H9 (cell line): ENCODE measurements at places on chromosomes 7 and 10. TPM values are rescaled to one million over a fixed set of nuclear protein-coding genes. Genes with fewer than 3 reads are reported as not detected.

DNA sequence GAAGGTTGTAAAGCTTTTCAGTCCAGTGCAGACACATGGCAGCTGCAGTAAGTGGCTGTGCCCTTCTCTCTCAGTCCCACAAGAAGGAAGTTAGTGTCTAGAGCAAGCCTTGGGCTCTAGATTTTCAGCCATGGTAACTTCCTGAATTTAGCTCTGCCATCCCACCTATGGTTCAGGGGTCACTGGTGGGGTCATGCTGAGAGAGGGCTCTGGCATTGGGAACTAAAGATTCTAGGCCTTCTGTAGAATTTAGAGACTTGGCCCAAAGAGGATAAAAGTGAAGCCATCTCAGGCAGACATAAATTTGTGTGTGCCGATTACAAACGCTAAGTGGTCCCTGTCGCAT is 113.5 kb downstream of the COL13A1 start:
- H3K36me3 ChIP-seq, result no peaks in the 10 kb centered on the region
- no peak for DNase-seq
- no peak overlapping the region for H3K4me3 ChIP-seq
- H3K27ac ChIP-seq, result no peak overlapping the region
- H3K27me3 ChIP-seq, result no peaks in the 10 kb centered on the region

Gene HELLS
- 262 and 291 TPM in 2 replicates for total RNA-seq

GRCh38 chr10:101032637-101033224 is 1.7 kb downstream of the SFXN3 start:
- H3K4me1 ChIP-seq, result 0 out of 2 replicates have a peak, but pooled peaks cover 4% of the 10 kb centered on the region
- DNase-seq, result no peak
- peaks cover 4% of the 10 kb centered on the region; the same call in 1 of the 2 replicates for H3K27me3 ChIP-seq
- H3K36me3 ChIP-seq, result no peaks in the 10 kb centered on the region

DNA sequence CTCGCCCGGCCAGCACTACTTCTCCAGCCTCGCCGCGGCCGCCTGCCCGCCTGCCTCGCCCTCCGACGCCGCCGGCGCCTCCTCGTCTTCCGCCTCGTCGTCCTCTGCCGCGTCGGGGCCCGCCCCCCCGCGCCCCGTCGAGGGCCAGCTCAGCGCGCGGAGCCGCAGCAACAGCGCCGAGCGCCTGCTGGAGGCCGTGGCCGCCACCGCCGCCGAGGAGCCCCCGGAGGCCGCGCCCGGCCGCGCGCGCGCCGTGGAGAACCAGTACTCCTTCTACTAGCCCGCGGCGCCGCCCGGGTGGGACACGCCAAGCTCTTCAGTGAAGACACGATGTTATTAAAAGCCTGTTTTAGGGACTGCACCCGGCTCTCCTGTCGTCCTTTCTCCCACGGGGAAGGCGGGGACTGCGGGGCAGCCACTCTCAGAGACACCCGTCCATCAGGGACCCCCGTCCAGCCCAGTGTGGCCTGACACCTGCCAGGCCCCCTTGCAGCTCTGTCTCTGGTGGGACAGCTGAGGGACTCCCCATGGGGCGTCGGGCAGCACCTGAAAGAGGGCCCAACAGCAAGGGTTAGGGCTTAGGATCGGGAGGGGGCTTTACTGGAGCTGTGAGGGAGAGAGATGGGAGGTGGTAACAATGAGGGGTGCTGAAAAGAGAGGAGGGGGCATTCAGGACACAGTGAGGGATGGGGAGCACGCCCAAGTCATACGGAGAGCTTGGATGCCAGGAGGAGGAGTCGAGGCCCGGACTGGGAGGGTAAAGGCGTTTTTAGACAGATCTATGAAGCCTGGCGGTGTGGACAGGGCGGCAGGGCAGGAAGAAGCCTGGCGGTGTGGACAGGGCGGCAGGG is 34.7 kb downstream of the SPDYE6 start:
- peaks cover 6% of the 10 kb centered on the region; the same call in 1 of the 2 replicates for H3K36me3 ChIP-seq
- H3K4me1 ChIP-seq, result no peaks in the 10 kb centered on the region; the same call in 1 of the 2 replicates
- H3K27ac ChIP-seq, result no peak overlapping the region
- peak; percentile 62 for DNase-seq
- H3K27me3 ChIP-seq, result no peaks in the 10 kb centered on the region

- no peaks in the 10 kb centered on the region for H3K27me3 ChIP-seq
- H3K4me1 ChIP-seq, result no peaks in the 10 kb centered on the region
- peaks cover 82% of the 10 kb centered on the region for H3K36me3 ChIP-seq
Measured at GRCh38 chr7:74236284-74236683, 17.9 kb downstream of the RFC2 start.

- peaks cover 44% of the 10 kb centered on the region for H3K36me3 ChIP-seq
- H3K27ac ChIP-seq, result peak overlapping the region; percentile 17
- H3K4me3 ChIP-seq, result no peak overlapping the region
- H3K4me1 ChIP-seq, result peaks cover 9% of the 10 kb centered on the region
- no peak for DNase-seq
Measured at GRCh38 chr10:74078037-74078436, 72.6 kb downstream of the AP3M1 start.

Gene MKX
- total RNA-seq, result 0.31 and 0.46 TPM in 2 replicates

Gene LIPM
- not detected in 2 replicates for total RNA-seq

GRCh38 chr7:51023547-51023946 is 240.9 kb upstream of the GRB10 start:
- H3K27ac ChIP-seq, result no peak overlapping the region
- no peaks in the 10 kb centered on the region; the same call in 1 of the 2 replicates for H3K4me1 ChIP-seq
- no peaks in the 10 kb centered on the region for H3K27me3 ChIP-seq
- H3K4me3 ChIP-seq, result no peak overlapping the region
- DNase-seq, result no peak

GRCh38 chr7:107668296-107668695 is 7.7 kb downstream of the SLC26A4 start:
- H3K27ac ChIP-seq, result no peak overlapping the region
- H3K4me3 ChIP-seq, result no peak overlapping the region
- H3K27me3 ChIP-seq, result peaks cover 2% of the 10 kb centered on the region; the same call in 1 of the 2 replicates
- no peaks in the 10 kb centered on the region for H3K4me1 ChIP-seq
- no peaks in the 10 kb centered on the region for H3K36me3 ChIP-seq

Gene SYT15
- total RNA-seq, result 0.59 and 0.81 TPM in 2 replicates

DNA sequence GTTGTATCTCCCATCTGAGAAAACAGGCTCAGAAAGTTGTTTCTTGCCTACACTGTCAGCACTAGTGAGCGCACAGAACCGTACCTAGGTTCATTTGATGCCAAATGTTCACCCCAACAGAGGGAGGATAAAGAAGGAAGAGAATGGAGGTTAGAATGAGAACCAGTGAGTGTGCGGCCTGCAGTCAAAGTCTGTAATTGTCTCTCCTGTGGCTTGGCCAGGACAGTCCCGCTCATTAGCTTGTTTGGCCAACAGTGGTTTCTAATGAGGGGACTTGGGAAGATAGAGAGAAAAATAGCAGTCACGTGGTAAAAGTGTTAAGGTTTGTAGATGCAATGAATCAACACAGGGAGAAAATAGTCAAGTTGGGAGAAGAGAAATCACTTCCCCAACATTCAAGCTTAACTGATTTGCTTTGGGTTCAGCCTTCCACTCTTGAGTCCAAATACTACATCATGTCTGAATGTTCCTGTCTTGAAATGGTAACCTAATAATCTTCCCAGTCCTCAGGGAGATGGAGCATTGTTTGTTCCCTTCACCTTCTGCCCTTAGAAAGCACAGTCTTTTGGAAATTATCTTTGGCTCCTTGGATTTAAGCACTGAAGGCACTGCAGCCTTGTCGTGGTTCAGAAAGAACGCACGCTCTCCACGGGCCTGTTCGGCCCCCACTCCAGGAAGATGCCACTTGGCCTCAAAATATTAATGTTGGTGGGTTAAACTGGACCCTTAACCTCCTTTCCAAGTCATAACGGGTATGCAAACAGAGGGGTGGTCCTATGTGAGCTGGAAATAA is 360.4 kb upstream of the ZNF32 start:
- H3K27me3 ChIP-seq, result no peaks in the 10 kb centered on the region
- H3K4me3 ChIP-seq, result no peak overlapping the region
- DNase-seq, result no peak
- H3K4me1 ChIP-seq, result no peaks in the 10 kb centered on the region

DNA sequence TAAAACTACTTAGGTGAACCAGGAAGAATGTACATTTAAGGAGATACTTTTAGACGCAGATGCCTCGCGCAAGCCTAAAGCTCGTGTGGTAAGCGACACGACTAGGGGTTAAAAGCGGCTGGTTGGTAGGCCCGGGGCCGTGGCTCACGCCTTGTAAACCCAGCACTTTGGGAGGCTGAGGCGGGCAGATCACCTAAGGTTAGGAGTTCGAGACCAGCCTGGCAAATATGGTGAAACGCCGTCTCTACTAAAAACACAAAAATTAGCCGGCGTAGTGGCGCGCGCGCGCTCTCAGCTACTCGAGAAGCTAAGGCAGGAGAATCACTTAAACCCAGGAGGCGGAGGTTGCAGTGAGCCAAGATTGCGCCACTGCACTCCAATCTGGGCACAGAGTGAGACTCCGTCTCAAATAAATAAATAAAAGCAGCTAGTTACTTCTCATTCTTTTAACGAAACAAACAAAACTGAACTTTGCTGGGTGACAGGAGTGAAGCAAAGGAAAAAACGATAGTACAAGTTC is 879 bp downstream of the NUDT5 start:
- H3K27ac ChIP-seq, result no peak overlapping the region
- DNase-seq, result no peak
- peaks cover 21% of the 10 kb centered on the region for H3K36me3 ChIP-seq
- H3K27me3 ChIP-seq, result no peaks in the 10 kb centered on the region
- H3K4me1 ChIP-seq, result no peaks in the 10 kb centered on the region
- H3K4me3 ChIP-seq, result peak overlapping the region; percentile 94

DNA sequence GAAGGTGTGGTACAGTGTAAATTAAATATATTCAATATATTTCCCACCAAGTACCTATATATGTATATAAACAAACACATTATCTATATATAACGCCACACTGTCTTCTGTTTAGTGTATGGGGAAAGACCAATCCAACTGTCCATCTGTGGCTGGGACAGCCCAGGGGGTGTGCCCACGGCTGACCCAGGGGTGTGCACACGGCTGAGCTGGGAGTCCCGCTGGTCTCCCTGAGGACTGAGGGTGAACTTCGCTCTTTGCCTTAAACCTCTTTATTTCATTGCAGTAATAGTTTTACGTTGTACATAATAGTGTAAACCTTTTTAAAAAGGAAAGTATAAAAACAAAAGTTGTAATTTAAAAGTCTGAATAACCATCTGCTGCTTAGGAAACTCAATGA is 6.3 kb downstream of the EN2 start:
- no peaks in the 10 kb centered on the region for H3K4me1 ChIP-seq
- no peak overlapping the region for H3K27ac ChIP-seq

DNA sequence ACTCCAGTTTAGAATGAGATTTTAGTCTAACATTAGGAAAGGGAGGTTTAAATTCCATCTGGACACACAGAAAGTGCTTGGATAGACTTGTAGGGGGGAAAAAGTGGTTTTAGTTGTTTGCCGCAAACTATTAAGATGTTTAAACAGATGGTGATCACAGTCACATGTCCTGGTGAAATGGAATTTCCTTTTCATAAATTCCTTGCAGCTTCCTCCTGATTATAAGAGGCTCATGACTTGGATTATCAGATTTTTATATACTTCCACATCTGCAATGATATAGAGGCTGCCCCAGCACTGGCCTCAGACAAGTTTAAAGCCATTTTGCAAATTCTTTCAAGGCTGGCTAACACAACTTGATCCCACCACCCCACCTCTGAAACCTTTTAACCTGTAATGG is 106.4 kb upstream of the ARMC3 start:
- no peaks in the 10 kb centered on the region for H3K27me3 ChIP-seq
- H3K4me1 ChIP-seq, result no peaks in the 10 kb centered on the region; the same call in 1 of the 2 replicates
- DNase-seq, result no peak
- no peak overlapping the region for H3K27ac ChIP-seq
- H3K4me3 ChIP-seq, result no peak overlapping the region

GRCh38 chr7:153698046-153698445 is 354.2 kb upstream of the DPP6 start:
- DNase-seq, result no peak
- peaks cover 23% of the 10 kb centered on the region for H3K36me3 ChIP-seq
- no peaks in the 10 kb centered on the region for H3K4me1 ChIP-seq
- no peaks in the 10 kb centered on the region for H3K27me3 ChIP-seq

Gene CACNA2D1
- 29.9 and 36.2 TPM in 2 replicates for total RNA-seq

DNA sequence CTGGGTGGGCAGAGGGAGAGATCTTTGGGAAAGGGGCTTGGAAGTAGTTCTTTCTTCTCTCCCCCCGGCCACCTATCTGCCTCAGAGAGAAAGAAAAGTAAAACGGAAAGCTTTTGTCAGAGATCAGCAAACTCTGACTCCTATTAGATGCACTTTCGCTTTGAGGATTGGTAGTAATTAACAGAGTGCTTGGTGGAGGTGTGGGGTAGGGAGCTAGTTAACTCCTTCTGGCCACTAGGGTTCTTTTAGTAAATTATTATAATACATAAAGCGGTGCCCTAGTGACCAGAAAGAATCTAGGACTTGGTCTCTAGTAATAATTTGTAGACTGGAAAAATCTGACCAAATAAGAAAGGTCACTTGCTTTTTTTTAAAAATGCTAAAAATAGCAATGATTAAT is 54.6 kb downstream of the CPVL start:
- no peaks in the 10 kb centered on the region for H3K36me3 ChIP-seq
- H3K4me1 ChIP-seq, result no peaks in the 10 kb centered on the region
- H3K27ac ChIP-seq, result no peak overlapping the region
- no peaks in the 10 kb centered on the region for H3K27me3 ChIP-seq
- no peak overlapping the region for H3K4me3 ChIP-seq
- no peak for DNase-seq

DNA sequence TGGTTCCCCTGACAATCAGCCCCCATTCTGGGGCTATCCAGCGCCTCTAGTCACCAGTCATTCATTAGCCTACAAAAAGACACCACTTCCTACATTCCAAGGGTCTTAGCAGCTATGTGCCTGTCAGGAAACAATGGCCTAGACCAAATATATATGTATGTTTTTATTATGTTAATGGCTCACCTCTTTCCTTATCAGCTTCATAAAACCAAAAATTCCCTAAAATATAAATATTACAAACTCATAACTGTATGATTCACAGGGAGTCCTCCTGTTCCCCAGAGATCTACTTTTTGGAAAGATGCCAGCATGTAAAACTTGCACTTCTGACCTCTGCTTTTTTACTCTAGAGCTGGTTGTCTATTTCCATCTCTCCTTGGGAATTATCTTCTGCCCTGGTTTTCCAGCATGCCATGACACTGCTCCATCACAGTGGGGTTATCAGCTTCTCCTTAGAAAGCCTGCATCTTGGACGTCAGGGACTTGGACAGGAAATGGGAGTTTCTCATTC is 79.2 kb downstream of the ABCA13 start:
- peaks cover 8% of the 10 kb centered on the region for H3K4me1 ChIP-seq
- DNase-seq, result no peak

DNA sequence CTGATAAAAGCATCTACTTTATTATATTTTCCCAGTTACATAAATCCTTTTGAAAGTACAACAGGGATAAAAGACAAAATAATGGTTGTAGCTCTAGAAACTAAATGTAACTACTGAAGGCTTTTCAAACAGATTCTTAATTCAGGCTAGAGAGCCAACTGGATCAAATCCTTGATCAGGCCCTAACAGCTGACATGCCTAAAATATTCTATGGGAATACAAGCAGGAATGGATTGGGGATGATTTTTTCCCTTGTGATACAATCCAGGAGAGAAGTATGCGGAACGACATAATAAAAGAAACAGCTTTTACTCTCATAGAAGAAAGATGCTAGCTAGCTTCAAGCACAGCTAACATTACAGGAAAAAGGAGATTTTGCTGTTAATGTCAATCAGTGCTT is 49.0 kb downstream of the NT5C2 start:
- no peak for DNase-seq
- H3K4me3 ChIP-seq, result no peak overlapping the region
- H3K27ac ChIP-seq, result no peak overlapping the region
- peaks cover 2% of the 10 kb centered on the region; the same call in 1 of the 2 replicates for H3K4me1 ChIP-seq

GRCh38 chr7:48537561-48537960 is 366.3 kb downstream of the ABCA13 start:
- peak; percentile 33 for DNase-seq
- H3K4me3 ChIP-seq, result no peak overlapping the region; the same call in 2 of the 3 replicates
- H3K27me3 ChIP-seq, result no peaks in the 10 kb centered on the region
- H3K27ac ChIP-seq, result no peak overlapping the region

GRCh38 chr7:77813180-77813579 is 14.6 kb downstream of the PHTF2 start:
- no peak overlapping the region for H3K4me3 ChIP-seq
- H3K27ac ChIP-seq, result no peak overlapping the region
- H3K27me3 ChIP-seq, result no peaks in the 10 kb centered on the region
- DNase-seq, result no peak
